ENCODE measurements at places on chromosomes 6 and 20. TPM values are rescaled to one million over a fixed set of nuclear protein-coding genes. Genes with fewer than 3 reads are reported as not detected.

Gene HDGFL1
- not detected for total RNA-seq

Gene PRPF6
- 79.5 TPM for total RNA-seq

Gene LST1
- total RNA-seq = 42.6 TPM

Gene GMPR
- 2.1 TPM for total RNA-seq

Gene POU5F1
- total RNA-seq = not detected

Gene GJA1
- total RNA-seq = not detected

Gene KIFC1
- total RNA-seq = 64.9 TPM

Gene CRIP3
- 0.79 TPM for total RNA-seq

Gene CST2
- not detected for total RNA-seq

Gene TMEM242
- total RNA-seq = 10.1 TPM

Gene MLIP
- not detected for total RNA-seq

Gene PAK1IP1
- total RNA-seq = 39.1 TPM

Gene PDE7B
- total RNA-seq = 16.0 TPM
